ENCODE measurements at places on chromosomes 1 and 21.

GRCh38 chr1:219277304-219278105 is 103.8 kb downstream of the LYPLAL1 start:
- no peak for DNase-seq

DNA sequence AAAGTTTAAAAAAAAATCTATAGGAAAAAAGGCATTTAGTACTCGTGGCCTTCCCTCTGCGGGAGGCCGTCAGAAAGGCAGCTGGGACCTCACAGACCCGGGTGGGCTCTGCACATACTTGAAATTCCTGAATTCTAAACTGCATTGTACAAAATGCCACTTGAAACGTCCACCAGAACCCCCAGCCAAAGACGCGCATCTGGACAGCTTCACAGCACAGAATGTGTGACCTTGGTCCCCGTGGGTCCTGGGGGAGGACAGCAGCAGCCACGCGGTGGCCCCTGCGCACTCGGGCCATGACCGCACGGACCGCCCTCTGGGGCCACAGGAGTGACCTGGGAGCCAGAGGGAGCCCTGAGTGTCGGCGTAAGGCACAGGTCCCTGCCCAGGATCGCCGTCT is 20.6 kb upstream of the MRPS14 start:
- DNase-seq, result no peak

DNA sequence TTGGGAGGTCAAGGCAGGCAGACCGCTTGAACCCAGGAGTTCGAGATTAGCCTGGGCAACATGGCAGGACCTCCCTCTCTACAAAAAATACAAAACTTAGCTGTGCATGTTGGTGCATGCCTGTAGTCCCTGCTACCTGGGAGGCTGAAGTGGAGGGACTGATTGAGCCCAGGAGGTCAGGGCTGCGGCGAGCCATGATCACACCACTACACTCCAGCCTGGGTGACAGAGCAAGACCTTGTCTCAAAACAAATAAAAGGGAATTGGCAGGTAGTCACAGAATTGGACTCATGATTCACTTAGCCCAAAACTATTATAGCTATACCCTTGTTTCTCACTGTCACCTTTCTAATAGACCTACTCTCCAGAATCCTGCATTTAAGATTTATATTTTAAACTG is 5.5 kb downstream of the TADA1 start:
- no peak for DNase-seq

DNA sequence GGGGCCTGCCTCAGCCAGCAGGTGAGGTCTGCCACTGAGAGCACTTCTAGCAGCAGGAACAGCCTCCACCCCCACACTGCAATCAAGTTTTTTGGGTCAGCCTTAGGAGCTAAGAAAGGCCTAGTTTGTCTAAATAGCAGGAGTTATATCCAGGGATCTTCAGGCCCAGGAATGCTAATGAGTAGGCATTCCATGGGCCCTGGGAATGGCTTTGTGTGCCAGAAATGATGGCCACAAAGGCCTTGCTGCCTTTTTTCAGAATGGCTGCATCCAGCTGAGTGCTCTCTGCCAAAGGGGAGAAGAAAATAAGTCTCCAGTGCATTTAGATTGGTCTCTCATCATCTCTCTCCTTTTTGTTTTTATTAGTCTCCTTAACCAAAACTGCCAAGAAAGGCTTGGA is 2.8 kb downstream of the MRTO4 start:
- no peak for DNase-seq

- no peak for DNase-seq
These were observed 101.5 kb downstream of the DDX20 start for GRCh38 chr1:111857194-111857651.

DNA sequence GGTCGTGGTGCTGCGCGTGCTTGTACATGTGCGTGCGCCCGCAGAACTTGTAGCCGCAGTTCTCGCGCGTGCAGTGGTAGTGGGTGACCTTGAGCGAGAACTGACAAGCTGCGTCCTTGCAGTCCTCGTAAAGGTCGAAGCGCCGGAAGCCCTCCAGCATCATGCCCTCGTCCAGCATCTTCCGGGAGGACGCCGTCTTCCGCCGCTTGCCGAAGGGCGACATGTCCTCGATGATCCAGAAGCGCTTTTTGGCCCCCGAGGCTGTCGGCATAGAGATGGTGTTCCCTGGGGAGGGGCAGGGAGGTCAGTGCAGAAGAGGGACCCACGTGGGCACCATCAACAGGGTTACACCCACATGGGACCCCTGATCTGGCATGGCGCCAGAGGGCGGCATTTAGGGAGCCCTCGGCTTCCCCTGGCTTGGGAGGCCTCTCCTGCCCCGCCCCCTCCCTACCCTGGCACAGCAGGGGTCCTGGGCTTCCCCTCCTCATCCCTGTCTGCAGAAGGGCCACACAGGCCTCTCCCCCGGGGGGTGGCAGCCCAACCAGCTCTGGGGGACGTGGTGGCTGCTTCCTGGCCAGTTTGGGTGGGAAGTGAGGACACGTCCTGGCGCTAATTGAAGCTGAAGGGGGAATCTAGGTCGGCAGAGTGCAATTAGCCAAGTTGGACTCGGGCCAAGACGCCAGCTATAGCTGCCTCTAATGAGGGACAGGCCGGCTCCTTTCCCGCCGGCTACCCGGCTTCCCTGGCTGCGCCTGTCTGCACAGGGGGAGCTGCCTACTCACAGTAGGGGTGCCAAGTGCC is 156.5 kb downstream of the CASZ1 start:
- no peak for DNase-seq

DNA sequence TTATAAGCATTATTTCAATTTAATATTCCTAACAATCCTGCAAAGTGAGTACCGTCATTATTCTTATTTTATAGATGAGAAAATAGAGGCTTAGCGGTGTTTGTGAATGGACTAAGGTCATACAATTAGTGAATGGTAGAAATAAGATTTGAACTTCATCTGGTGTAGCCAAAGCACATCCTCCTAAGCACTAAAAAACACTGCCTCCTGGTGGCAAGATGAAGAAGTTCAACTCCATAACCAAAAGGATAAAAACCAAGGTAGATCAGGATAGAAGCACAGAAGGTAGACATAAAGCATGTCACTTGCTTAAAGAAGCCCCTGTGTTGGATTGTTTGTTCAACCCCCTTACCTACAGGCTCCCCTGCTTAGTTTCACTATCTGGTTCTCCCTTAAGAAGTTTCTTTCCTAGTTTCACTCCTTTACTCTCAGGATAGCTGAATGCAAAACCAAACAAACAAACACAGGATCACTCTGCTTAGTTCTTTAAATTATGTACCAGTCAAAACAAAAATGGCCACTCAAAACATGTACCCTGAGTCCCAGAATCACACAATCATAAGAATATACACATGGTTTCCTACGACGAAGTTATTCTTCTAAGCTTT is 12.7 kb upstream of the AIM2 start:
- no peak for DNase-seq

Measured in CD4-positive, alpha-beta T cell treated with Interleukin-1 beta for 1 hour (primary cell).